ENCODE measurements at places on chromosomes 3 and 15.
A peak's percentile ranks its signal among the peaks of the same experiment; 100 is the strongest.

DNA sequence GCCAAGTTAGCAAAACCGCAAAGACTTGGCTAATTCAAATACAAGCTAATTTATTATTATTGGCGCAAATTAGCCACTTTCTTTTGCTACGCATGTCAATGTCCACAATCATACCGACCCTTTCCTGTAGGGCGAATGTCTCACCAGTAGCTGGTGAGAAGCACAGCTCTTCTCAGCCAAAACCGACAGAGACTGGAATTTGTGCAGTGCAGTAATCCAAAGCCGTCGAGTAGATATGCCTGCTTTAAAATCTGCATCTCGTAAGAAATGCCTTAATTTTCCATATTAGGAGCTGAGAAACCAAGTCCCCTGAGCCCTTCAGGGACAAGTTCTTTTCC, 614 bp upstream of the MINDY2 start:
- DNase-seq, result no peak

DNA sequence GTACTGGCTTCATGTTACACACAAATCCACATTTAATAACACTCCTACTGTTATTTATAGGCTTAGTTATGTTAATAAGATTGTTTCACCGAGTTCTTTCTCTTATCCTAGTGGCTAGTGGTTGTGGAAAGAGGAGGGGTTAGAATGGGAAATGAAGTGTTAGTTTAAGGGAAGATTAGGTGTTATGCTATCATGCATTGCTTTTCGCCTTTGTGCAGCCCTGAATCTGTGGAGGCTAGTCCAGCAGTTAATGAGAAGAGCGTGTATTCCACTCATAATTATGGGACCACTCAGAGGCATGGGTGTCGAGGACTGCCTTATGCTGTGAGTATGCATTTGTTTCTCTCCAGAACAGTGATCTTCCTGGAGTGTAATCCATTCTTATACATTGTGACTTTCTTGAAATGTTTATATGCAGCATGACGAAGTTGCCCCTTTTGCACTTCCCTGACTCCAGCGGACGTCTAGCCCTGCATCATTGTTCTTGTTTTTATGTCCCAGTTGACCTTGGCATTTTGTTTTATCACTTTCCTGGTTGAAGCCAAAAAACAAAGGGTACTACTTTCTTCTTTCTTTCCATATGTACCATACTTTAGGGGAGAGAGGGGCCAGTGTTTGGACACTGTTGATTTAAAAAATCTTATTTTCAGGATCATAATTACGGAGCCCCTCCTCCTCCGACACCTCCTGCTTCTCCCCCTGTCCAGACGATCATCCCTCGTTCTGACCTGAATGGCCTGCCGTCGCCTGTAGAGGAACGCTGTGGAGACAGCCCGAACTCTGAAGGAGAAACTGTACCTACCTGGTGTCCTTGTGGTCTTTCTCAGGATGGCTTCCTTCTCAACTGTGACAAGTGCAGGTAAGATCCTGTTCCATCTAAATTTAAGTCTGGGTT, 36.5 kb downstream of the SETD5 start:
- DNase-seq, result no peak

DNA sequence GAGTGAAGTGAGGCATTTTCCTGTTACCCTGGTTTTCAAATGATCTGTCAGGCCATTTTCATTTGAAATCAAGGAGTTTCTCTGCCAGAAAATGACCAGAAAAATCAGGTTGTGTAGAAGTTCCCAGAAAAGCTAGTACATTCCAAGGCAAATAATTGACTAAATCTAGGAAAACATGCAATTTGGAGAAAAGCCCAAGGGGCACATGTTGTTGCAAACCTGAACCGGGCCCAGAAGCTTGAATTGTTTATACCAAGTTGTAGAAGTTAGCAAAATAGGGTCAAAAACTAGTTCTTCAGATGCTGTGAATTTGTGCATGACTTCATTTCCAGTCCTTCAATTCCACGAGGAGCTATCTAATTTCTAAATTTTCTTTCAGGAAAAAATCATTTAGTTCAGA, 31.0 kb downstream of the TRIM42 start:
- DNase-seq, result no peak

- no peak for DNase-seq
Measured at GRCh38 chr3:90145094-90145860, 1037.9 kb downstream of the EPHA3 start.

DNA sequence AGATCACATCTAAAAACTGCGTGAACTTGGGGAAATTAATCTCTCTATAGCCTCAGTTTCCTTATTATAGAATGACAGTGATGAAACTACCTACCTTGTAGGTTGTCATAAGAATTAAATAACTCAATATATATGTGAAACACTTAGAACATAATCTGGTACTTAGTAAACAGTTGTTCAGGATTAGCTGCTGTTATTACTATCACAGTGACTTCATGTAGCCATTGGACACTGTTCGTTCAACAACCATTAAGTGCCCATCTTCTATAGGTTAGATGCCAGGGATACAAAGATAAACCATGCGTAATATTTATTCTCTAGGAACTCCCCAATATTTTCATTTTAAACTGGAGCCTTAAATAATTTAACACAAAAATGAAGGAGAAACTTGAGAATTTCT, 329.0 kb upstream of the PROK2 start:
- no peak for DNase-seq

- no peak for DNase-seq
Measured at GRCh38 chr3:54176106-54176505, 53.8 kb downstream of the CACNA2D3 start.

DNA sequence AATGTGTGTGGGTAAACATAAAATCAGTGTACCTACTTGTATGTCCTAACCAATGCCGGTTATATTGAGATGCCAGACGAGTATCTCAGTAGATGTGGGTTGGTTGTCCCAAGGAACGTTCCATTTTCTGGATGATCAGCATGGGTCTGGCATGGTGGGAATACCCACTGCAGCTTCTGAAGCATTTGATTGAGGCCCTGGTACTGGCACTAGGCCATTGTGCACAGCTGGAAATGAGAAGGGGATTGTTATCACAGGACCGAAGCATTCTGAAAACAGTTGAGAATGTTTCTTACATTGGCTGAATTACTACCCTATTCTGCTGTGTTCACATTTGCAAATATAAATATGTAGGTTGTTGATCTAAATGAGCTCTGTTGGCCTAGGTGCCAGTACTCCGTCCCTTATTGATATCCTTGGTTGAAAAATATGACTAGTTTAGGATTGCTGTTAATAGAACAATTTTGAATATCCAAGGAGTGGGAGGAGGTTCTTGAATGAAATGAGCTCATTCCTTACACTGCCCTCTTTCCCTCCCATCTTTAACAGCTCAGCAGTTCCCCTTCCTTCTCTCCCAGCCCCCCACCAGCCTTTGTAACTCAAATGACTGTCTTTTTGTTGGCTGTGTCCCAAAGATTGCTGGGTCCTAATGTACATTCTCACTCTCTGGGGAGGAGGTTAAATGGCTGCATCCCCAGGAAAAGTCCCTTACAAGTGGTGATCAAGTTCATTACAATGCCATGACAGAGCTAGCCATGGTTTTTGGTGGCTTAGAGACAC, 293.3 kb upstream of the TPM1 start:
- no peak for DNase-seq

GRCh38 chr15:48637639-48638038, 7.9 kb downstream of the FBN1 start:
- no peak for DNase-seq

DNA sequence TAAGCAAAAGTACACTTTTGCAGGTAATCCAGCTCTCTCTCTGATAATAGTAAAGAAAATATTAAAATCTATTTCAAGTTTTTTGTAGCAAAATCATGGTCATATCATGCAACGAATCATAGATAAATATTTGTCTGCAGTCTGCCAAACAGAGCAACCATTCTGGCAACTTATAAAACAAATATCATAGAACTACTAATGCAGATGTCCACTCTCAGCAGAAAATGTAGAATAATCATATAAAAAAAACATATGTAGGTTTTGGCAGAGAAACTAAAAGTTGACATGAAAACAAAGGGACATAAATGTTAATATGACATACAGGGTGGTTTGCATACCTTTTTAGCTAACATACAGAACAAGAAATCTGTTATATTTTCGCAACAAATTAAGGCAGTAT, 12.2 kb downstream of the TMCC1 start:
- no peak for DNase-seq

- no peak for DNase-seq
Measured at GRCh38 chr3:5644773-5645670, 457.5 kb downstream of the EDEM1 start.

GRCh38 chr3:26484140-26484539, 138.4 kb upstream of the LRRC3B start:
- peak; percentile 27 for DNase-seq

DNA sequence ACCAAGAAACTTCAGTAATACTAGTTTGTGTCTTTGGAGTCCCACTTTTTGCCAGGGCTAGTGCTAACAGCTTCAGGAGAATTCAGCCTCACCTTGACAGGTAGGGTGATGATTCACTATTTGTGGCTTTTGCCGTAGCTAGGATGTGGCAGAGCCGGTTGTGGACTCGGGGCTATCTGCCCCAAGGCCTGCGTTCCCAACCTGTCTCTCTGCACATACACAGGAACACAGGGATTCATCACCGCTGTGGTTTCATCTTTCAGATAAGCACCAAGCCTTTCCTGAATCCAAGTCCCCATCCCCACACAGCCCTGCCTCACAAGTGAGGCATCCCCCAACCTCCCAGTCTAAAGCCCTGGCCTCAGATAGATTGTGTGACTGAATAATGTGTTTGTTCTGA, 45.2 kb upstream of the POLG start:
- no peak for DNase-seq

- no peak for DNase-seq
Measured at GRCh38 chr15:43299884-43300283, 30.5 kb downstream of the LCMT2 start.

GRCh38 chr15:77870195-77871065, 207.1 kb downstream of the TBC1D2B start:
- peak; percentile 71 for DNase-seq

GRCh38 chr3:22886439-22887068, 316.6 kb upstream of the UBE2E2 start:
- DNase-seq, result no peak

- no peak for DNase-seq
Measured at GRCh38 chr3:14227856-14228255, 49.2 kb downstream of the LSM3 start.

- no peak for DNase-seq
Measured at GRCh38 chr3:51691021-51691420, 15.8 kb upstream of the GRM2 start.

GRCh38 chr3:150370999-150371398, 37.1 kb upstream of the TSC22D2 start:
- DNase-seq, result no peak

DNA sequence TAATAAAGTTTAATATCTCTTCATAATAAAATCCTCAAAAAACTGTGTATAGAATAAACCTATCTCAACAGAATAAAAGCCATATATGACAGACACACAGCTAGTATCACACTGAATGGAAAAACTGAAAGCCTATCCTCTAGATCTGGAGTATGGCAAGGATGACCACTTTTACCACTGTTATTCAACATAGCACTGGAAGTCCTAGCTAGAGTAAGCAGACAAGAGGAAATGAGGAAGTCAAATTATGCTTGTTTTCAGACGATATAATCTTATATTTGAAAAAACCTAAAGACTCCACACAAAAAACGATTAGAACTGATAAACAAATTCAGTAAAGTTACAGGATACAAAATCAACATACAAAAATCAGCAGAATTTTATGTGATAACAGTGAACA, 57.4 kb upstream of the DIPK2A start:
- DNase-seq, result no peak

DNA sequence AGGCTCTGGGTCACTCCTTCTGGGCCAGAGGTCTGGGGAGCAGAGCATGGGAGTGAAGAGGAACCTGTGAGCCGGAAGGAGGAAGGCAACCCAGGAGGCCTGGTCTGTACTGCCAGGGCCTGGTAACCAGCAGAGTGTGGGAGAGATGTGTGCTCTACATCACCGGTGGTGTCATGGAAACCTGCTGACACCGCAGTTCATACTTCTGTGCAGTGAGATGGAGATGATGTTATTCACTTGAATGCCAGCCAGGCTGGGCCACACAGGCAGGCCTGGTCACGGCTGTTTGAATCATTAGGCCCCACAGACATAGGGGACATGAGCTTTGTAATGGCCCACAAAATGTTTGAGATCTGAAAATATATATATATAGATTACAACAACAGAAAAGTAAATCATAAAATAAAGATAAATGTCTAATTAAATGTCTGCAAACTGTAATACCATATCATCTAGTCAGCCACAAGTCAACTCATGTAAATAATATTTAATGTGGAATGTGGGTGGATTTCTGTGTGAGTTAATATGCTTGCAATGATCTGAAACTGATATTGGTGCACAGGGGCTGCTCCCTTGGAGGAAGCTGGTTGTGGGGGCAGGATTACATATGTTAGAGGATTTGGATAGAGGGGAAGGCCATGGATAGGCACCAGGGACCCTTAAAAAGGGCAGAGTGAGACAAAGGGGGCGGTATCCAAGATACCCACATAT, 108.5 kb upstream of the PFN2 start:
- no peak for DNase-seq

DNA sequence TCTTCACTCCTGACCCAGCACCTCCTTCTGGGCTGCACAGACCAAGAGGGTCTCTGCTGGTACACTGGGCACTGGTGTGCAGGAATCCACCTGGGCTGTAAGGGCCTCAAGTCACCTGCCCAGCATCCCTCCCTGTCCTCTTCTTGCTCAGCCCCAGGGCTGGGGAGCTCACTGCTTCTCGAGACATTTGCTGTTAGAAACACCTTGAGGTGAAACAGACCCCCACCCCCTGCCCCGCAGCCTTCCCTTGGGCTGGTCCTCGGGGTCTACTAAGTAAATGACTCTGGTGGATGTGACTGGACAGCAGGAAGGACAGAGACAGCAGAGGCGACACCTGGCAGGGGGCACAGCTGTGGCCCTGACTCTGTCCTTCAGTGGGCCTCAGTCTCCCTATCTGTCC, 29.1 kb downstream of the LOXL1 start:
- no peak for DNase-seq

- DNase-seq, result no peak
Measured at GRCh38 chr15:43920815-43921214, 94.0 kb downstream of the WDR76 start.

GRCh38 chr3:52049503-52049902, 6.9 kb downstream of the DUSP7 start:
- no peak for DNase-seq

DNA sequence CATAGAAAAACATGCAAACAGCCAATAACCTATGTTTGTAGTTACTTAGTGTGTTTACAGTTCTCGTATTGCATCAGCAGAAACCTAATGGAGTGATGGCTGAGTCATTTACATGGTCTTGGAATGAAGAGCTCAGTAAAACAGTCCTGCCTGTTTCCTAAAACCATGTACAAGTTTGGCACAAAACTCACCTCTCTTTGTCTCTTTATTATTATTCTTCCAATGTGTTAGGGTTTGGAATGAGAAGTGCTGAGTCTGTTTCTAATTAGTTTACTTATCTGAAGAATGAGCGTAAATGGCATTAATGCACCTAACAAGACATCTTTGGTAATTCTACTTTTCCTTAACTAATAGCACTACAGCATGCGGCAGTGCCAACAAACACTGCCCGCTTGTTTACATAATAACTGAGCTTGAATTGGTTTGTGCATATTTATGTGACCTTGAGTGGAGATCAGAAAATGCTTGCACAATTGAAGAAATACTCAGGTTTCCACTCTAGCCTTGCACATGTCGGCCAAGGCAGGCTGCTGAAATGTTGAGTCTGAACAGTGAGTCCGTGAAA, 385.4 kb upstream of the SEMA6D start:
- no peak for DNase-seq

- DNase-seq, result no peak
Measured at GRCh38 chr3:45508483-45509037, 86.0 kb upstream of the LIMD1 start.

- DNase-seq, result no peak
Measured at GRCh38 chr3:114033721-114034120, 22.6 kb downstream of the CCDC191 start.

- DNase-seq, result no peak
Measured at GRCh38 chr3:129625072-129625874, 18.8 kb upstream of the PLXND1 start.
